Activated CD4-positive, alpha-beta T cell treated with anti-CD3 and anti-CD28 coated beads, Interleukin-2, Interleukin-6, amounts not matched to agents 100 ng/mL and 50 ng/mL, durations not matched to agents 16 hours and 8 hours (primary cell): ENCODE measurements at places on chromosomes 11 and 22.

GRCh38 chr22:42641801-42642413 is 1.5 kb upstream of the ATP5MGL start:
- no peak for DNase-seq

- DNase-seq: no peak
Measured at GRCh38 chr11:103480421-103480820, 371.2 kb downstream of the DYNC2H1 start.

GRCh38 chr22:44618400-44618799 is 83.6 kb upstream of the PRR5 start:
- DNase-seq: no peak

- no peak for DNase-seq
Measured at GRCh38 chr11:46615756-46616155, 1.3 kb downstream of the HARBI1 start.

GRCh38 chr22:50473855-50474671 is 772 bp downstream of the SBF1 start:
- peak; percentile 47 for DNase-seq

GRCh38 chr11:123062158-123062891 is 389 bp upstream of the HSPA8 start:
- peak; percentile 100 for DNase-seq

- peak; percentile 41 for DNase-seq
Measured at GRCh38 chr22:46770726-46771125, 8.3 kb downstream of the TBC1D22A start.

DNA sequence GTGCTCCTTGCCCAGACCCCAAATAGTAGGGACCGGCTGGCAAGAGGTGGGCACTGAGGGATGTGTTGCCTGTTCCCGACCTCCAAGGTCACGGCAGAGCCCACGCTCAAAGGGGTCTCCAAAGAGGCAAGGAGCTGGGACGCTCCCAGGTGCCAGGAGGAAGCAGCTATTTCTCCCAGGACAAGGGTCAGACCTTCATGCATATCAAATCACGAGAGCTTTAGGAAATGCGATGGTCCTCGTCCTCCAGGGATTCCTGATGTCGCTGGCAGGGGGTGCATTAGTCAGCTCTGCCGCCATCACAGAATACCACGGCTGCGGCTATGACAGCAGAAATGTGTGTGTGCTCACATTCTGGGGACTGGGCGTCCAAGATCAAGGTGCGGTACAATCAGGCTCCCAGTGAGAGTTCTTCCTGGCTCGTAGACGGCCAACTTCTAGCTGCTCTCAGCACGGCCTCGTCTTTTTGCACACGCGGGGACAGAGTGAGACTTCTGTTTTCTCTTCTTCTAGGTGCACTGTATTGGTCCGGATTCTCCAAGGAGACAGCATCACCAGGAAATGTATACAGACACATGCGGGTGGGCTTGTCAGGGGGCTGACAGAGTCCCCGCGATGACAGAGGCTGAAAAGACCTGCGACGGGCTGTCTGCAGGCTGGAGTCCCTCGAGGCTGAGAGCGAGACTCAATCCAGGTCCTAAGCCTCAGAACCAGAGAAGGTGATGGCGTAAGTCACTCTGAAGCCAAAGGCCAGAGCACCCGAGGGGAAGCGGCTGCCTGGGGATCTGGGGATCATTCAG is 81.6 kb downstream of the SHANK2 start:
- DNase-seq: no peak

- no peak for DNase-seq
Measured at GRCh38 chr11:30487200-30487898, 98.8 kb downstream of the MPPED2 start.

- no peak for DNase-seq
Measured at GRCh38 chr11:14924318-14924717, 32.3 kb upstream of the CYP2R1 start.

GRCh38 chr11:2390725-2391151 is 9.8 kb upstream of the TSSC4 start:
- DNase-seq: no peak

GRCh38 chr11:28447226-28447625 is 339.0 kb downstream of the METTL15 start:
- no peak for DNase-seq

DNA sequence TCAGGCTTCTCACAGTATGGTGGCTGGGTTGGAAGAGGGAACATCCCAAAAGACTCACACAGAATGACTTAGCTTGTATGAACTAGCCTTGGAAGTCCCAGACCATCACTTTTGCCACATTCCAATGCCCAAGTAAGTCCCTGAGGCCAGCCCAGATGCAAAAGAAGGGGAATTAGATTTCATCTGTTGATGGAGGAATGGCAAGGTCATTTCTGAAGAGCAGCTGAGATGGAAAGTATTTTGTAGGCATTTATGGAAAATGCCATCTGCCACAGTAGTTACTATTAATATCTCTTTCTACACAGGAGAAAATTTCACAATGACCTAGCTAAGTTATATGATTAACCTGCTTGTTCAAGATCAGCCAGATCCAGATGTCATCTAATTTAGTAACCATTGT is 58.8 kb downstream of the ENDOD1 start:
- no peak for DNase-seq

DNA sequence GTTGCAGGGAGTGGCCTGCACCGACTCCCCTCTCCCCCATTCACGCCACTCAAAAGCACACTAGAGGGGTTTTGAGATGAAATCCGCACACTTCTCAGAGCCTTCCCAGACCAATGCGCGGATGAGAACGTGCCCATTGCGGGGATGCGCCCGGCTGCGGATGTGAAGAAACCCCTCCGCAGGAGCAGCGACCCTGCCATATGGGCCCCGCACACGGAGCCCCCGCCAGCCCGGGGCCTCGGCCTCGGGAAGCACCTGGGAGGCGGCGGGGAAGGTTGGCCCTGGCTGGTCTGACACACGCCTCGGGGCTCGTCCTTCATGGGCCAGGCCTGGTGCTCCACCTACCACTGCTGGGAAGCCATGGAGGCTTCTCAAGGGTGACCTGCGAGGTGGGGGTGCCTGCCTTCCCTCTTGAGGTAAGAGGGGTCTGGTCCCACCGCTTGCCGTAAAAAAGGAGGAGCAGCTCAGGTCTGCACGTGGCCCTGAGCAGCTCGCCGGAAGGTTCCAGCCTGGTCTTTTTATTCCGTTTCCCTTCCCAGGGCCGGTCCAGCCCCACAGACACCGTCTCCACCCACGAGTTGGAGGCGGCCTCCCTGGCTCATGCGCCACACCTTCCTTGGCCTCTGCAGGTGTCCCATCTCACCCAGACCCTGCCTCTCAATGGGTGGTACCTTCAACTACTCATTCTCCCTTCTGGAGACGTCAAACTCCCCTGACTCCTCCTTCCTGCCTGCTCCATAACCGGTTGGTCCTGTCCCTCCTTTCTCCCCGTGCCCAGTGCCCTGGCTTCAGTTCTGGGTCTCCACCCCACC is 39.4 kb downstream of the TRMU start:
- DNase-seq: no peak

- no peak for DNase-seq
Measured at GRCh38 chr11:14702760-14703159, 59.2 kb downstream of the PDE3B start.

DNA sequence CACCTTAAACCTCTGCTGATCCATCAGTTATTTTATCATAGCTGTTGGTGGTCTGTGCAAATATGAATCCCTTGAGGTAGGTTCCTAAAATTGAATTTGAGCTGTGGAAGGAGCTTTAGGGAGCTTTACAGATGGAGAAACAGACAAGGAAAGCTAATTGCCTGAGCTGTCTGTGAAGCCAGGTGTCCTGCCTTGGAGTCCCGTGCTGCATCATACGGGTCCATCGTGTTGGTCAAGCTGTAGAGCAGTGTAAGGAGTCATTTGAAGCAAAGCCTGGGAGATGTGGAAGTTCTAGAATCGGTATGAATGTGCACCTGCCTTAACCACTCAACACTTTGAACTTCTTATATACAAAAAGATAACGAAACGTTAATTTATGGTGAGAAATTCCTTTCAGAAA is 1.0 kb downstream of the POLA2 start:
- DNase-seq: peak; percentile 33

DNA sequence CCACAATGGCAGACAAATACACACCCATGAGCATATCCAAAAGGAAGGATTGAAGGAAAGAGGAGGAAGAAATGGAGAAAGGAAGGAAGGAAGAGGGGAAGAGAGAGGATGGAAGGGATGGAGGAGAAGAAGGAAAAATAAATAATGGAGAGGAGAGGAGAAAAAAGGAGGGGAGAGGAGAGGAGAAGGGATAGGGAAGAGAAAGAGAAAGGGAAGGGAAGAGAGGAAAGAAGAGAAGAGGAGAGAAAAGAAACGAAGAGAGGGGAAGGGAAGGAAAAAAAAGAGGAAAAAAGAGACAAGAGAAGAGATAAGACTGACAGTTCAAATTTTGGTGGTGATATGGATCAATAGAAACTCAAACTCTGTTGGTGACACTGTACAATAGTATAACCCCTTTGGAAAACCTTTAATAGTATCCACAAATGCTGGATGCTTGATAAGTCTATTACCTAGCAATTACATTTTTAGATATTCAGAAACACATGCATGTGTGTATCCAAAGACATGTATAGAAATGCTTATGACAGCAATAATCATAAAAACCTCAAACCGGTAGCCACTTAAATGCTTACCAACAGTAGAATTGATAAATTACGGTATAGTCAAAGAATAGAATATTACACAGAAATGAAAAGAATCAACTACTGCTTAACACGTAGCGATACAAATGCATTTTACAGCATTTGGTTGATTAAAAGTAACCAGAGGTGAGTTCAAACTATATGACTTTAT is 1.2 kb upstream of the HBD start:
- DNase-seq: no peak

DNA sequence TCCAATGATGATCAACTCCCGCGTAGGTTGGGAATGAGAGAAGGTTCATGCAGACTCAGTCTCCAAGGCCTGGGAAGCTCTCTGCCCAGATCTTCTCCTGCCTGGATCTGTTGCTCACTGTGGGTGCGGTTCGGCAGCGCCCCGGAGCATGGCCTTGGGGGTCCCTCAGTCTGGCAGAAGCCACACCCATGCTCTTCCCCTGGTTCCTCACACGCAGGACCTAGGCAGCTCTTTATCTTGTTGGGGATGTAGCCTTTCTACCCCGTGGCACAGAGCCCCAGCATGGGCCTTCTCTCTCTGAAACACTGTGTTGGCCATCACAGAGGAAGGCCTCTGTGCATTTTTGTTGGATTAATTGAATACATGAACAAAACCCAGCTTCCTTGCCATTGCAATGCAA is 1461.6 kb downstream of the BRD1 start:
- DNase-seq: no peak

GRCh38 chr22:37244922-37245722 is 1.1 kb upstream of the RAC2 start:
- DNase-seq: peak; percentile 23

GRCh38 chr22:36977401-36977861 is 41.8 kb downstream of the TST start:
- peak; percentile 79 for DNase-seq

GRCh38 chr11:1156506-1157340 is 1.0 kb upstream of the MUC5AC start:
- no peak for DNase-seq

DNA sequence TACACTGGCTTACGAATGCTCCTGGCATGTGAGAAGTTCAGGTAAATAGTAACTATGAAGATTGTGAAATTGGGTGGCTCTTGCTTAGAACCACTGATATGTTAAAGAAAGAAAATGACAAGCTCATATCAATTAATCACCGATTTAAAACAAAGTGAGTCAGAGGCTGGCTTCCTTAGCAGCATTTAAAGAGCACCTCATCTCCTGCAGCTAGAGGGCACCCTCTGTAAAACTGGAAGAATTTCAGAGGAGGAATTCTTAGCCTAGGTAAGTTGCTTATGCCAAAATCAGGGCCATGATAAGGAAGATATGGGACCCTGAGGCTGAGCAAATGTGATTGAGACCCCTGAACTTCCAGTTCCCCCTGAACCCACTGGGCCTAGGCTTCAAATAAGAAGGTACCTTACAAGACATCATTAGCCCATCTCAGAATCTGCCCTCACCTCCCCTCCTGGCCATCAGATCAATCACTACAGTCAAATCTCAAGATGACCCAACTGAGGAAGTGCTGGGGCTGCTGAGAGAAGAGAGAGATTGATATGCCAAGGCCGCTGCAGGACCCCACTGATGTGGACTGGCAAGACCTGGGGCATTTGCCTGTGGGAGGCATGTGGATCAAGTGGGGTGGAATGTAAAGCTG is 8.6 kb upstream of the CD3E start:
- peak; percentile 63 for DNase-seq

DNA sequence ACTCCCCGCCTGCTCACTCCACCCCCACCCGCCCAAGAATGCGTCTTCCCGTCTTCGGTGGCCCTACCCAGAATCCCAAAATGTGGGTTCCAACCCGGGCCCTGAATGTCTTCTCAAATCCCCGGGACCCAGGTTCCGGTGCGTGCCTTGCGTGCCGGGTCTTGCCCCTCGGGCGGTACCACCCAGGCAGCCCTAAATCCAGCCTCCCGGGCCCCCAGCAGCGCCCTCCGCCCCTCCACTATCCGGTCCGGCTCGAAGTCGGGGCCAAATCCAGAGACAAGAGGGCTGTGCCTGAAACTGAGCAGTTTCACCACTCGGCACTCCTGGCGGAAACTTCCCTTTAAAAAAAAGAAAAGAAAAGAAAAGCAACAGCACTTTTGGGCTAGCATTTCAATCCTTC is 16.3 kb upstream of the CCT8L2 start:
- DNase-seq: no peak

DNA sequence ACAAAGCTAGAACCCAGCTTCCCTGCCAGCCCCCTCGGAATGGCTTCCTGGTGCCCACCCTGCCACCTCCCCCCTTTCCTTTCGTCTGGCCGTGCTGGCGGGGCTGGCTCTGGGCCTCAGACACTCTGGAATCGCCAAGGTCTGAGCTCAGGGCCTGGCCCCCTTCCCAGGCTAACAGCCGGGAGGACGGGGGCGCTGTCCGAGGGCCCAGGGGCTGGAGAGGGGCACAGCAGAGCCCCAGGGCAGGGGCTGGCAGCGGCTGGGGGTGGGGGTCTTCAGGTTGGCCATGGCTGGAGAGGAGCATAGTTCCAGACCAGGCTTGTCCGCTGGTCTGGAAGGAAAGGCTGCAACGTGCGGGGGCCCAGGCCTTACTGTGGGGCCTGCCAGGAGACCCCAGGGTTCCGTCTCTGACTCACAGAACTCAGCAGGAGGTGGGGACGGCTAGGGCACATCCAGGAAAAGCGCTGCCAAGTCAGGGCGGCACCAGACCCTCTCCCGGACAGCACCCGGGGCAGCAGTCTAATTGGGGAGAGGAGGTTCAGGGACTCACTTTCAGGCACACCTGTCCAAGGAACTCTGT is 861 bp upstream of the LTBP3 start:
- no peak for DNase-seq
